ENCODE measurements at places on chromosomes 13 and 19.

DNA sequence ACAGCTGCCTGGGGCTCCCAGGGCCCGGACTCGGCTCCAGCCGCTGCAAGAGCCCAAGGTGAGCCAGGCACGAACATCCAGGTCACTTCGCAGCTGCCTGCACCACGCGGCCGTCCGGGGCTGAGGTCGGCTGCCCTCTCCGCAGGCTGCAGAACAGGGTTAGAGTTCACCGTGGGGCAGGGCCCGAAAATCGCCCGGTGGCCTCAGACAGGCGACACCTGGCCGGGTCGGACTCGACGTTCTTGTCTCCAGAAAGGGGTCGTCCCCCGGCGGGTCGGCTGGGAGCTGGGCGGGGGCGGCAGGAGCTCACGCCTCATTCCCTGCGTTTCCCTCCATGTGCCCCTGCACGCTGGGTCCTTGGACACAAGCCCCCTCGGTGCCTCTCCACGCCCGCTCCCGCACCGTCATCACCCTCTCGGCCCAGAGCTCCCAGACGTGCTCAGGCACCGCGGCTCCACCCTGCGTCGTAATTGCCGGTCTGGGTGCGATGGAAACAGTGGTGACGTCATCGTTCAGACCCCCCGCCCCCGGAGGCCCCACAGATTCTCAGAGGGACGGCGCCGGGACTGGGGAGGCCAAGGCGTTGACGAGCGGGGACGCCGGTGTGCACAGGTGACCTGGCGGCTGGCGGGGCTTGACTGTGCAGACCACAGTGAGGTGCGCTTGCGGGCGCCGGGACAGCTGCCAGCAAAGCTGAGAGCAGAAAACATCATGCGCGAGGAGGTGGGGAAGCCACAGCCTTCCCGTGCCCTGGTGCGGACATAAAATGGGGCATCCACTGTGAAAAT lies 4.0 kb upstream of the GRIN3B start:
- peak; percentile 56 for DNase-seq

DNA sequence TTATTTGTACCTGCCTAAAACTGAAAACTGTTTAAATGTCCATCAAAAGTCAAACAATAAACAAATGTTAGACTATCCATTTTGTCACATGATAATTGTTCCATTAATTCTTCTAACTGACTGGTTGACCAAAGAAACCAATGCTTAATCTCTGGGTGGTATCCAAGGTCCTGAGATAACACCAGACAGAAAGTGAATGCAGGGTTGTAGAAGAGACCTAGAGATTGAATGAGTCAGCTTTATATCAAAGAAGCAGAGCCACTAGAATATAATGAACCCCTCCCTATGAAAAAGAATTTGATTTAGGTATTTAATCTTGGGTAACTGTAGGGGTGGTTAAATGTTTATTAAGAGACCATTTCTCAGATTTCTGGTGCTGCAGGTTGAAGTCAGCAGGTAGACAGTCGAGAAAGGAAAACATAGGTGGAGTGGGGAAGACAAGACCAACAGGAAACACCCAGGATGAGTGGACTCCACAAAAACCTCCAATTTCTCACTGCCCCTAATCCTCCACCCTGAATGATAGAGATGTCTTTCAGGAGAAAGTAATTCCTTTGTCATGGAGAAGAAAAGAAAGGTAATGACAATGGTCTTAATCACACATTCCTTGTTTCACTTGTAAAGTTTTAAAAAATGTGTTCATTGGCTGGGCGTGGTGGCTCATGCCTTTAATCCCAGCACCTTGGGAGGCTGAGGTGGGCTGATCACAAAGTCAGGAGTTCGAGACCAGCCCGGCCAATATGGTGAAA lies 536.4 kb downstream of the IRS2 start:
- peak; percentile 25 for DNase-seq

DNA sequence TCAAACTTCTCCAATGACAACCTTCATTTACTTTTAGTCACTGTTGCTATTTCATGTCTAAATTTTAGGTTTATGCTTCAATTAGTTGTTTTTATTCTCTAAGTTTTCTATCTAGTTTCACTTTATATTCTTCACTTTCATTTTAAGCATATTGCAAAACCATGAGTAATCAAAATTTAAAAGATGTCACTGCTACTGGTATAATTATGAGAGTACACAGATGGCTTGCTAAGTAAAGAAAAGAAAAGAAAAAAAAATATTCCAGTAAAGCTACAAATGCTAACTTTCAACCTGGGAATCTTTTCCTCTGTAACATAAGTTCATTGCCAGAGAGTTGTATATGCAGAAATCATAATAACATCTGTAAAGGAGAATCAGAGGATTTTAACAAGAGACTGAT lies 1624.7 kb downstream of the PCDH9 start:
- DNase-seq, result peak; percentile 36

DNA sequence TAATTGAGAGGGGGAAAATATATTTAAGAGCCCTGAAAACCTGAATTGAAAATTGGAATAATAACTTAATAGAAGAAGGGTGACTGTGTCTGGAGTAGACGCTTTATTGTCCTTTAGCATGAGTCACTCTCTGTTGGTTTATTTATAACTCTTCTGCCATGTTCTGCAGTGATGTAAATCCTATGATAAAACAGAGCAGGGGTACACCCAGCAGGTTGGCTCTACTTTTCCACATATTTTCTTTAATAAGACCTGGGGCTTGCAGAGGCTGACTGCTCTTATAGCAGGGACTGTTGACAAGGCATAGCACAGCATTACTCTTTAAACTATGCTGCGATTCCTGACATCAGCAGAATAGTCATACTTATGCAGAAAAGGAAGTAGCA lies 389.9 kb upstream of the PCDH9 start:
- DNase-seq, result peak; percentile 55

DNA sequence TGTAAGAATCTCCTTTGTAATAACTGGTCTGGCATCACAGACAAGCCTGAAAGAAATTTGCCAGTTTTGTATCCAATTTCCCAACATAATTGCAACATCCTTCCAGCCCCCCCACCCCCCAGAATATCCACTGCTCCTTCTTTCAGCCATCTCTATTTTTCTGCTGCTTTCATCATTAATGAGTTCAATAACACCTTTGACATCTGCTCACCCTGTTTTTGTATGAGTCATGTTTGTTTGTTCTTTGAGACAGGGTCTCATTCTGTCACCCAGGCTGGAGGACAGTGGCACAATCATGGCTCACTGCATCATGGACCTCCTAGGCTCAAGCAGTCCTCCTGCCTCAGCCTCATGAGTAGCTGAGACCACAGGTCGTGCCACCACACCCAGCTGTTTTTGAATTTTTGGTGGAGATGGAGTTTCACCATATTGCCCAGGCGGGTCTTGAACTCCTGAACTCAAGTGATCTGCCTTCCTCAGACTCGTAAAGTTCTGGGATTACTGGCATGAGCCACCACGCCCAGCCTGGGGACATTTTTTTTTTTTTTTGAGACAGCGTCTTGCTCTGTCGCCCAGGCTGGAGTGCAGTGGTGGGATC lies 7.0 kb upstream of the ZC3H4 start:
- DNase-seq, result no peak

DNA sequence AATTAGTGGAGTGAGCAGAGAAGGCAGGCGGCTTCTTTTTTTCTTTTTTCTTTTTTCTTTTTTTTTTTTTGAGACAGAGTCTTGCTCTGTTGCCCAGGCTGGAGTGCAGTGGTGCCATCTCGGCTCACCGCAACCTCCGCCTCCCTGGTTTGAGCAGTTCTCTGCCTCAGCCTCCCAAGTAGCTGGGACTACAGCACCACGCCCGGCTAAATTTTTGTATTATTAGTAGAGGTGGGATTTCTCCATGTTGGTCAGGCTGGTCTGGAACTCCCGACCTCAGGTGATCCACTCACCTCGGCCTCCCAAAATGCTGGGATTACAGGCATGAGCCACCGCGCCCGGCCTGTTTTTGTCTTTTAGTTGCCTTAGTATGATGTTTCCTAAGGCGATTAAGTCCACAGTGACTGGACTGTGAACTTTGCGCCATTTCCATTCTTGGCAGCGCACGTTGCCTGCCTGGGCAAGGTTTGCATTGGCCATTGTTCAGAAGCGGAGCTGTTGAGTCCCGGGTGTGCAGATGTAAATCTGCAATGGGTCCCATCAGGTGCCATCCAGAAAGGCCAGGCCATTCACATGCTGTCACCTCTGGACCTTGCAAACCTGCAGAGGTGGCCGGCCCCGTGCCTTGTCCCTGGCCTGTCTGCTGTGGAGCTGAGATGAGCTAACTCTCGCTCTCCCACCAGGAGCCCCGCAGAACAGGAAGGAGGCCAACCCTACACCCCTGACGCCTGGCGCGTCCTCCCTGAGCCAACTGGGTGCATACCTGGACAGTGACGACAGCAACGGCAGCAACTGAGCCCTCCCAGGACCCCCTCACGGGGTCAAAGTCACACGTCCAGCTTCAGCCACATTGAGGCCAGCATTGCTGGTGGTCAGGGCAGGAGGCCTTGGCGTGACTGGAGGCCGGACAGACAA lies 10.9 kb upstream of the SHD start:
- no peak for DNase-seq

GRCh38 chr19:21047716-21048115 lies 27.3 kb downstream of the ZNF430 start:
- no peak for DNase-seq

- no peak for DNase-seq
Measured at GRCh38 chr19:35177377-35178274, 23.1 kb downstream of the FXYD5 start.

DNA sequence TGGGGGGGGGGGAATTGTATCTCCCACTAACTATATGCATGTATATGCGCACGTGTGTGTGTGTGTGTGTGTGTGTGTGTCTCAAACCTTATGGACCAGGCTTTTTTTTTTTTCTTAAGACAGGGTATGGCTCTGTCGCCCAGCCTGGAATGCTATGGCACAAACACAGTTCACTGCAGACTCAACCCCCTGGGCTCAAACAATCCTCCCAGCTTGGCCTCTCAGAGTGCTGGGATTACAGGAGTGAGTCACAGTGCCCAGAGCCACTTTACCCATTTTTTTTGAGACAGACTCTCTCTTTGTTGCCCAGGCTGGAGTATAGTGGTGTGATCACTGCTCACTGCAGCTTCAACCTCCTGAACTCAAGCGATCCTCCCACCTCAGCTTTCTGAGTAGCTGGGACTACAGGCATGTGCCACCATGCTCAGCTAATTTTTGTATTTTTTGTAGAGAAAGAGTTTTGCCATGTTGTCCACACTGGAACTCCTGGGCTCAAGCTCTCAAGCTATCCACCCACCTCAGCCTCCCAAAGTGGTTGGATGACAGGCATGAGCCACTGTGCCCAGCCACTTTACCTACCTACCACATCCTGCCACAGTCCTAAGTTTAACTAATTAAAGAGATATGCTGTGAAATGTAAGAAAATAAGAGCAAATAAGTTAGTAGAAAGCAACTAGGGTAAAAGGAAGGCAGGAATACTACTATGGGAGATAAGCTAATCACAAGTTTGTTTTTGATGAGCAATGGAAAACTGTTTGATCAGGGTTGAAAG lies 2.4 kb downstream of the ZMYM5 start:
- DNase-seq, result peak; percentile 77

- DNase-seq, result no peak
Measured at GRCh38 chr13:94966422-94966955, 254.1 kb upstream of the SOX21 start.

GRCh38 chr19:37227996-37228395 lies 10.0 kb downstream of the ZNF383 start:
- DNase-seq, result no peak

- DNase-seq, result peak; percentile 88
Measured at GRCh38 chr19:18742838-18743783, 48.0 kb downstream of the COMP start.

DNA sequence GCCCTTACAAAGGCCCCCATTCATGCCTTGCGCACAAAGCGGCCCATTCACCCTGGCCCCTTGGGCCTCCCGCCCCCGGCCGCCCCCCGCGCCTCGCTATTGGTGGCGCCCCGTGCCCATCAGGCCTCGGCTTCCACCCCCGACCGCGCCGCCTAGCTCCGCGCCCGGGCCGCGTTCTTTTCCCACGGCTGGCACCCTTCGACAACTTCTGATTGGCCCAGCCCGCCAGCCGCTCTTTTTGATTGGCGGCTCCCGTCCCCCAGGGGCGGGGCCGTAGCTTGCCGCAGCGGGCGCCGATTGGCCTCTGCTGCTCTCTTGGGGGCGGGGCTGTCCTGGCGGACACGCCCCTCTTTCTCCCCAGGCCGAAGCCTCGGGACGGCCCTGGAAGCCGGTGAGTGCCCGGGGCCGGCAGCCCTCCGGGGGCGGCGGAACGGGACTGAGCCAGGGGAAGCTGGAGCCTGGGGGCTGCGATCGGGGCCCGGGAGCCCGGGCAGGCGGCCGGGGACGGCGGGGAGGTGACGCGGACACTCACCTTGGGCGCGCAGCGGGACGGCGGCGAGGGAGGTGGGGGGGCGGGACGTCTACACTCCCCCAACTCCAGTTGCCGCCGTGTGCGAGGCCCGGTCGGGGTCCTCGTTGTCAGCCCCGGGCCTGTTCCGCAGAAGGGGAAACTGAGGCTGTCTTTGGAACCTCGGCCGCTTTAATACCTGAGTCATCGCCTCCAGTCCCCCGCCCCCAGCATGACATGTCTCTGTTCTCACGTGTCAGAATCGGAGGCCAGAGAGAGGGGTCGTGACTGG lies at the start of gene MYH14:
MYH14 (plus strand) TSS at position 342 of the 800 bp plus-strand sequence. CDS start 6,744 bp downstream, outside the sequence.
- peak; percentile 65 for DNase-seq

- DNase-seq, result peak; percentile 78
Measured at GRCh38 chr13:41568972-41569351, 111.6 kb downstream of the RGCC start.

DNA sequence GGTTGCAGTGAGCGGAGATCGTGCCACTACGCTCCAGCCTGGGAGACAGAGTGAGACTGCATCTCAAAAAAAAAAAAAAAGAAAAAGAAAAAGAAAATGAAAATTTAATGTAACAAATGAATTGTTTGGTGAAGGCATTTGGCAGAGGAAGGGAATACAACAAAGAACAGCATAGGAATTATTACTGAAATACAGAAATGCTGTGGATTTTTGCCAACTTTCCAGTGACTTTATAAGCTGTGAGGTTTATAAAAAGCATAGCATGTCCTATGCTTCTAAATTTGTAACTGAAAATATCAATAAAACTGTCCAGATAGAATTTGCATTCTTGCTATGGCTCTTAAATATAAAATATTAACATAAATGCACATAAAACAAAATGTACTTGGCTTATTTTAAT lies 112.9 kb upstream of the IRS2 start:
- DNase-seq, result no peak

DNA sequence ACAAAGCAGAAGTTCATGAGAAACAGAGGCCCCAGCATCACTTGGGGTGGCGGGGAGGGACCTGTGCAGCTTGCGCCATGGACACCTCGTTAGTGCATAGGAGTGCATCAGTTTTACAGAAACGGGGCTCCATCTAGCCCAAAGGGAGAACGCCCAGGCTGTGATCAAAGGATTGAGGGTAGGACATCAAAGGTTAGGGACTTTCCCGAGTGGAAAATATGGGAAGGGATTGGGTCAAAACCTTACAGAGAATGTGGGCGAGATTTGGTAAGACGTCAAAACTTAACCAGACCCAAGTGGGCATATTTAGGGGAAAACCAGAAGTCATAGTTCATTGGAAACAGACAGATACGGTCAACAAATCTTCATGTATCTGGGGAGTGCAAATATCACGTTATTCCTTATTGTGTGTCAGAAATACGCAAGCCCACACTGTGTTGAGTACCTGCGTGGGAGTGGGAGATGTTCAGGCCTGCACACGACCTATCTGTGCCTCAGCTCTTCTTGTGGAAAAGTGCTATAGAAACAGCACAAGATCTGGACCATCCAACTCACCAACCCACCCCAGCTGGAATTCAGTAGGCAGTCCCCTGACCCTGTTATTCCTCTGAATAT lies 9.4 kb upstream of the GRAMD1A start:
- no peak for DNase-seq

- DNase-seq, result no peak
Measured at GRCh38 chr13:44242766-44243165, 130.9 kb upstream of the SERP2 start.

GRCh38 chr13:38309397-38309796 lies 40.3 kb upstream of the UFM1 start:
- DNase-seq, result peak; percentile 5

GRCh38 chr13:67821606-67822005 lies 591.5 kb upstream of the PCDH9 start:
- DNase-seq, result no peak
